ENCODE measurements at places on chromosomes 4 and X. TPM values are rescaled to one million over a fixed set of nuclear protein-coding genes. Genes with fewer than 3 reads are reported as not detected.

The ABLIM2 gene
- polyA plus RNA-seq = 6.8 TPM

- DNase-seq = no peak
These were observed 74.1 kb downstream of the ZAR1 start for GRCh38 chr4:48564151-48564550.

The SPOCK3 gene
- polyA plus RNA-seq = not detected

The DTHD1 gene
- not detected for polyA plus RNA-seq

- no peak for DNase-seq
These were observed 555 bp upstream of the GCNA start for GRCh38 chrX:71577682-71578081.

Data from aorta (tissue), 5 donors.